ENCODE measurements at places on chromosomes 7 and 10.

DNA sequence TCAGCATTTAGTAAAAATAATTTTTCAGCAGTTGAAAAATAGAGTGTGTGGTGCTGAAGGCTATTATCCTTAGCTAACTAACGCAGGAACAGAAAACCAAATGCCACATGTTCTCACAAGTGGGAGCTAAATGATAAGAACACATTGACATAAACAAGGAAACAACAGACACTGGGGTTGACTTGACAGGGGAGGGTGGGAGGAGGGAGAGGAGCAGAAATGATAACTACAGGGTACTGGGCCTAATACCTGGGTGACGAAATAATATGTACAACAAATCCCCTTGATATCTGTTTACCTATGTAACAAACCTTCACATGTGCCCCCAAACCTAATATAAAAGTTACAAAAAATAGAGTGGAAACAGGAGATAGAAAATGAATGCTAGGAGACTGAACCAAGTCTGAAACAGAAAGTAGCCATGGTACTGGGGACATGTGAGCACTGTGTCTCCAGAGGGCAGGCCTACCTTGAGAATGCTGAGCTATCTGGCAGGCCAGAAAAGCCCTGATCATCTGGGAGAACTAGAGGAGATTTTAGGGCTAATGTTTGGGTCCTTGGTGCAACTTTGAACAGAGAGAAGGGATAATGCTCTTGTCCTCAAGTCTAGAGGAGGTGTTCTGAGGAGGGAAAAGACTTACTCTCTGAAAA is 4.7 kb upstream of the EFCAB10 start:
- peak; percentile 59 for DNase-seq

DNA sequence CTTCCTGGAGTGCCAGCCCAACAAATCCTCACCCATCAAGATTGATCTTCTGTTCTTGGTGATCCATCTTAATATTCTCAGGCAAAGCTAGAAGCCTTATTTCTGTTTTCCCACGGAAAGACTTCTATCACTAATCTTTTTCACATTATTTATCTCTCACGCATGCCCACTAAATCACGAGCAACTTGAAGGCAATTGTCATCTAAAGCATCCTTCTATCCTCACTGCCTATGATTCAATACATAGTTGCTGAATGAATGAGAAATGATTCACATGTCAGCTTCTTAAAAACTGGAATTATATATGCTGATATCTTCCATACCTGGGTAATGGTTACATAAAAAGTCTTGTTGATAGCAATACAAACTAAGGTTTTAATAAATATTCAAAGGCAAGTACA is 12.6 kb upstream of the COL1A2 start:
- no peak for DNase-seq

DNA sequence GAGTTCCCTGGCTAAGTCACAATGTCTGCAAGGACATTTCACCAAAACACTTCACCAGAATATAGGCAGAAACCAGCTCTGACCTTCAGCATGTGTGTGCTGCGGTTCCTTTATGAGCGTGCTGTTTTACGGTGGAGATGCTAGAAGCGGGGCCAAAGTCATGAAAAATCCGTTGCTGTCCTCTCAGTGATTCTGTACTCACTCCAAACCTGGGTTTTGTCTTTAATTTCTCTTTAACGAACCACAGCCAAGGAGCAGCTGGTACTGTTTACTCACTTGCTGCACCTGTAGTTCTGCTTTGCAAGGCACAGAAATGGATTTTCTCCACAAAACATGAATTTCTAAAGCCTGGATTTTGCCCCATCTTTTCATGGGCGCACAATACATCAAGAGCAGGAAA is 639.9 kb downstream of the PHTF2 start:
- no peak for DNase-seq

GRCh38 chr7:155543011-155543876 is 3.1 kb downstream of the CNPY1 start:
- no peak for DNase-seq

DNA sequence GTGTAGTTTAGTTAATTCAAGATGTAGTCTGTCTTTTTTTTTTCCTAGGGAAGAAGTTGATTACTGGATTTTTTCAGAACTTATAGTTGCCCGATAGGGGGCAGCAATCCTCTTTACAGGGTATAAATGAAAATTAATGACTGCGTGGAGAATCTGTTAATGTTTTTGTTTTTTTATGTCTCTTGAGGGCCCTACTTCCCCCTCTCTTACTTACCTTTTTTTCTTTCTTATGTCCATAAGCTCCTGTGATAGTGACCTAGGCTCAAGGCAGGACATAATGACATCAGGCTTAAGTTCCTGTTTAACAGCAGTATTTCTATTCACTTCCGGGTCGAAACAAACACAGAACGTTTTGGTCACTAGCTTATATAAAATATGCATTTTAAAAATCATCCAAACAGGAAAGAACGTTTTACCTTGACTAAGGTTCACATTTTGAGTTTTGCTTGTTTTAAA is 18.8 kb downstream of the CDC123 start:
- DNase-seq: peak; percentile 88

DNA sequence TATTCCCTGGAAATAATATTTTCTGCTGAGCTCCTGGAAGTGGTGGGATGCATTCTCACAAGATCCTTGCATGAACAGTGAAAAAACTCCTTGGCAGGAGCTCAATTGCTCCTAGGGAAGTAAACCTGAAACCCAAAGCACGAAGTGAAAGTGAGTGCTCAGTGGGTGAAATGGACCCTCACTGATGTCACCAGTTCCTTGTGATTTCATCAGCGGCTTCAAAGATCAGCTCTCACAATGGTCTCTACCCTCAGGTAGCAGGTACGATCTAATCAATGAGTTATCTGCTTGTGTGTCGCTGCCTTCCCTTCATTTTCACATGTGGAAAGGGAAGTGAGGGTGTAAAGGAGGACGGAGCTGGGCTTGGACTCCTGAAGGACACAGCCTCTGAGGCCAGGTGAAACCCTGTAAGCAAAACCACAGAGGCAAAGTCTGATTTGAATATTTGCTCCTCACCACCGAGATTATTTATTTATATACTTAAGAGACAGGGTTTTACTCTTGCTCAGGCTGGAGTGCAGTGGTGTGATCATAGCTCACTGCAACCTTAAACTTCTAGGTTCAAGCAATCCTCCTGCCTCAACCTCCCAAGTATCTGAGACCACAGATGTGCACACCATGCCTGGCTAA is 255.4 kb upstream of the LYZL1 start:
- no peak for DNase-seq

GRCh38 chr10:101797403-101798059 is 14.3 kb upstream of the NPM3 start:
- DNase-seq: no peak

GRCh38 chr10:110834629-110835301 is 37.0 kb upstream of the PDCD4 start:
- peak; percentile 81 for DNase-seq

DNA sequence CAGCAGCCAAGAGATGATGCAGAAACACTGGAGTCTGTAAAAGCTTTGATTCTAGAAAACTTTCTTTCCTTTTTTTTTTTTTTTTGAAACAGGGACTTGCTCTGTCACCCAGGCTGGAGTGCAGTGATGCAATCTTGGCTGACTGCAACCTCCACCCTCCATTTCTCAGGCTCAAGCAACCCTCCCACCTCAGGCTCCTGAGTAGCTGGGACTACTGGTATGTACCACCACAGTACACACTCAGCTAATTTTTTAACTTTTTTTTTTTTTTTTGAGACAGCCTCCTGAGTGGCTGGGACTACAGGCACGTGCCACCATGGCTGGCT is 17.0 kb upstream of the BAG3 start:
- DNase-seq: no peak

- DNase-seq: no peak
These were observed 24.3 kb upstream of the ST7 start for GRCh38 chr7:116929021-116929420.

DNA sequence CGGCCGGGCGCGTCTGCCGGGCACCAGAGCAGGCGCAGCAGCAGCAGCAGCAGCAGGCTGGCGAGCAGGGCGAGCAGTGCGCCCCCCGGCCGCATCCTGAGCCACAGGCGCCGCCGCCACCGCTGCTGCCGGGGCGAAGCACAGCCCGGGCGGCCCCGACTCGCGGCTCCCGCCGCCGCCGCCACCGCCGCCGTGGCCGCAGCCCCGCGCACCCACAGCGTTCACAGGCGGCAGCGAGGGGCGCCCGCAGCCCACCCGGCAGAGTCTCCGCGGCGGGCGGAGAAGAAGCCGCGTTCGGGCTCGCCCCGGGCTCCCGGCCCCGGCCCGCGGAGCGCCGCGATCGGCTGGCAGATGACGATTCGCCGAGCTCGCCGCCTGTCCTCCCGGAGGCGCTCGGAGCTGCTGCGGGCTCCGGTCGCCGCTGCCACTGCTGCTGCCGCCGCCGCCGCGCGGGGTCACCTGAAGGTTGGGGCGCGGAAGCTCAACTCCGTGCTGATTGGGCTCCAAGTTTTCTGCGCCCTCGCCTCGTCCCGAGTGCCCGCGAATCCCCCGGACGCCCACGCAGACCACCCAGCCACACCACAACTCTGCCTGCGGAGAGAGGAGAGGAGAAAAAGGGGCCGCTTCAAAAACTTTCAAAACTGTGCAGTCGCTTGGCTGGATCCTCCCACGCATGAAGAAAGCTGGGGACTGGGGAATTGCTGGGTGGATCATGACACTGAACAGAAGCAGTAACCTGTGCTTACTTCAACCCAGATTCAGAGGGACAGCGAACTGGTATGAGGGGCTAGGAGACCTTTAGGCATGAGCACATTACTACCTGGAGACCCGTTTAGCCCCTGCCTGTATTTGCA is at the start of gene ST8SIA6:
Gene ST8SIA6 (minus strand): TSS at position 435 of the 854 bp plus-strand sequence. CDS start 340 bp downstream, at position 95.
- DNase-seq: peak; percentile 87

GRCh38 chr7:156666368-156667109 is 26.0 kb downstream of the RNF32 start:
- DNase-seq: no peak

GRCh38 chr10:76316234-76316633 is 884.8 kb downstream of the LRMDA start:
- DNase-seq: no peak

DNA sequence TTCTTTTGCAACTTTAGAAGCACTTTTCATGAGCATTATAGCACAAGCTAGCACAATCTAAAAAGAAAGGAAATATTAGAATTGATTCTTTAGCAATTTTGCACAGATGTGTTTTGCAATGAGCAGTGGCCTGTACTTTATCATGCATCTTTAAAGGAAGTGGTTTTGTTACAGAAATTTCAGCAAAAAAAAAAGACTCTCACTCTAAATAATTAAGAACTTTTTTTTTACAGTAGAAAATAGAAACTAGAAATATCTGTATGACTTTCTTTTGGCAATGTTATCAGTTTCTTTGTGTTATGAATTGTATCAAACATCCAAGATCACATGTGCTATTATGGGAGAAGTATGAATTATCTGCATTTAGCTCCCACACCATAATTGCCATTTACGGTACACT is 195.7 kb upstream of the KLF6 start:
- DNase-seq: peak; percentile 74

GRCh38 chr7:99990460-99990852 is 14.6 kb upstream of the AZGP1 start:
- DNase-seq: no peak

- no peak for DNase-seq
These were observed 745 bp upstream of the ORAI2 start for GRCh38 chr7:102432442-102433218.

- DNase-seq: no peak
These were observed 70.7 kb downstream of the CDHR3 start for GRCh38 chr7:106033735-106034134.
